Stimulated activated CD8-positive, alpha-beta memory T cell treated with anti-CD3 and anti-CD28 coated beads, Interleukin-2, amount 100 ng/mL, for 1 hour (primary cell): ENCODE measurements at places on chromosomes 7 and 10.
A peak's percentile ranks its signal among the peaks of the same experiment; 100 is the strongest.

DNA sequence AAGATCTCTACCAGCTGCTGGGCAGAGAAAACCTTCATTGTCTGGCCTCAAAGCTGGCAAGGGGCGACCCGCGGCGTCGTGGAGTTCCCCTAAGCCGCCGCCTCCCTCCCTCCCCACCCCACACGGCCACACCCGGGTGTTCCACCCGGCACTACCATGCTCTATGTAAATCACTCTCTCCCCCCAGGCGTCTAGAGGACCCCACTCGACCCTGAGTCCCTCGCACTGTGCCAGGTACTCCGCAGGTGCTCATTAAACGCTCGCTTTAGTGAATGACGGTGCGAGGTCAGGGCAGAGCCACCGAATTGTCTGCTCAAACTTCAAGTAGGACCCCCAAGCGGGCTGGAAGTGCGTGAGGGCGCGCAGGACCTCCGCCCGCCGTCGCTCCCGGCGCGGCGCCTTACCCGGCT, 628 bp downstream of the PARP12 start:
- peak; percentile 31 for DNase-seq

DNA sequence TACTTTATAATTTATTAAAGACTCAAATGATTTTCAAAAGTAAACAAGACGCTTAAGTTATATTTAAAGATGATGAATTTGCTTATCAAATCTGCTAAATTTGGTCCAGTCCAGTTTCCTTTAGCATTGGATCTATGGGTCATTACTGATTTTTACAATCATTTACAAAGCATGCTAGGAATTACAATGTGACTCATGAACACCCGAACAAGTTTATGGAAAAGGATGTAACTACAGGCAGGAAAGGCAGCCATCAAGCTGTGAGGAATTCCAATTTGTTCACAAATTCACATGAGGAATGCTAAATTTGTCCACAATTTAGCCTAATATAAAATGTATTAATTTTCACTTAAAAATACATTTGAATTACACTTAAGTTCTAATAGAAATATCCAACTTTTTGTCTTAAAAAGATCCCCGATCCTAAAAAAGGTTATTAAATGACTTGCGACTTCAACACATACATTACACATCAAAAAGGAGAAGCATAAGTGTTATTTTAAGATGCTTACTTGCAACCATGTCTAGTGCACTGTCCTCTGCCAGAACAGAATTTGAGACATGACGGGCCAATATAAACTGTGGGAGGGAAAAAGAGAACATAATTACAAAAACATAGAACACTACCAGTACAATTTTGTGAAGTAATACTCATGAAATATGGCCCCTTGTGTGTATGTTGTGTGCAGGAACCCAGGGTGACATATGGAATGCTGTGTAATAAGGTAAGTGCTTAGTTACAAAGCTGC, 194.2 kb upstream of the SLC26A5 start:
- DNase-seq = no peak

DNA sequence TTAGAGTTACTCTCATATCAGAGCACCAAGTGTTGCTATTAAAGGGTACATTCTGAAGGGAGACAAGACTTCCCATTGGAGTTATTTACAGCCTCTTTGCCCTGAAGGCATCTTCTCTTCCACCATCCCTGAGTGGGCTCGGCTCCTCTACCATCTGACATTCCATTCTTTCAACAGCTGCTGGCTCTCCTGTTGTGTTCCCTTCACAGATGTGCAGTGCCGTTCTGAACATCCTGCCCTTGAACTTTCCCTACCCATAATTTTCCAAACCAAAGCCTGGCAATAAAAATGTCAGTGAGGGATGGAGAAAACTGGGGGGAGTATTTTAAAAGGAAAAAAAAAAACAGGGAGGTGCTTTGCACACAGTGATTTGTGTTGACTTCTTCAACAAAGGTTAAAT, 392.9 kb downstream of the KCNMA1 start:
- no peak for DNase-seq

GRCh38 chr10:77157248-77158019, 480.2 kb downstream of the KCNMA1 start:
- DNase-seq = no peak

DNA sequence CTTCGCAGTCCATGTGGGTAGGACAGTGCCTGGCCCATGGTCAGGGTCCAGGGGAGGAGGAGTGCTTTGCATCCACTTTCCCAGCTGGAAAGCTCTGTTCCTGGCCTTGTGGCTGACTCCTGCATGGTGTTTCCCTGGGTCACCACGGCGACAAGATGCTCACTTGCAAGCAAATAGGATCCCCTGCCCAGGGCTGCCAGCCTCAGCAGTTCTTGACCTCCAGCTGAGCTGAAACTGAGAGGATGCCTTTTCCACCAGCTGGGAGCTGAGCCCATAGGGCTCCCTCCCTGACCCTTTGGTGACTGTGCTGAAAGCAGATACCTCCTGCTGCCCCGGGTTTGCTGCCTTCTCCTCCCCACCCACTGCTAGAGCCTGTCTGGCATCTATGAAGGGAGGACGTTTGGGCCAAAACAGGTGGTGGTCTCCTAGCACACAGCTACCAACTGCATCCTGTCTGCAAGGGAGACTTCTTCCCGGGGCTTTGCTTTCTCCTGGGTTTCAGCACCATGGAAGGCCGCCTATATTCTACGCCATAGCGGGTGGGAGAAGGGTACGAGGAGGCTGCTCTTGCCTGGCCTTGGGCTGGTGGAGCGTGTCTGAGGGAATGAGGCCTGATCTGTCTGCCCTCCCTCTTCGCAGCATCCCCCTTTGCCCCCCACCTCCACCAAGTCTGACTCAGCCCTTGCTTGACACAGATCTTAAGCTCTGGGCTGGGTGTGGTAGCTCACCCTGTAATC, 34.4 kb downstream of the UBTD1 start:
- DNase-seq = no peak

GRCh38 chr10:121406823-121407545, 191.3 kb downstream of the FGFR2 start:
- no peak for DNase-seq

GRCh38 chr10:78375854-78376785, 342.5 kb downstream of the RPS24 start:
- DNase-seq = no peak

GRCh38 chr10:22629852-22630233, 84.5 kb downstream of the PIP4K2A start:
- DNase-seq = no peak

DNA sequence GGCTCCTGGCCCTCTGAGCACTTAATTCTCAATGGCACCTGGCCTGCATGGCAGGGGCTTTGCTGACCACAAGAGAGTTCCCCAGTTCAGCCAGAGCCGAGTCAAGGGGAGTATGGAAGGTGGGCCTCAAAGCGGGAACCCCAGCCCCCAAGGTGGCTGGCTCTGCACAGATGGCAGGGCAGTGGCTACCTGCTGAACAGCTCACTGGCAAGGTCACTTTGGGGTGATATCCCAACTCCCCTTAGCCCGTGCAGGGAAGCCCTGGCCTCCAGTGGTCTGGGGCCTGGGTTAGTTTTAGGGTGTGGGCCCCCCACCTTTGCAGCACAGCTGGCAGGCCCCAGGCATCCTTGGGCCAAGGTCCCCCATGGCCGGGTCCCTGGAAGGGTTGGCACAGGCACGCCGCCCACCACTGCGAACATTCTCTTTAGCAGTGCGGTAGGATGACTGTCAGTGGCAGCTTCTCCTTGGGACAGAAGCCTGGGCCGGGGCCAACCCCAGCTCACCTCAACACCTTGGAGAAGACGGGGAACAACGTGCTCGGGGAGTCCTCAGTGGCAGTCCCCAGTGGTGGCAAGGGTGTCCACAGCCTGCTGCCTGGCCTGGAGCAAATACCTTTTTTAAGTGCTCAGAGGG, 36.8 kb downstream of the PPIF start:
- no peak for DNase-seq

DNA sequence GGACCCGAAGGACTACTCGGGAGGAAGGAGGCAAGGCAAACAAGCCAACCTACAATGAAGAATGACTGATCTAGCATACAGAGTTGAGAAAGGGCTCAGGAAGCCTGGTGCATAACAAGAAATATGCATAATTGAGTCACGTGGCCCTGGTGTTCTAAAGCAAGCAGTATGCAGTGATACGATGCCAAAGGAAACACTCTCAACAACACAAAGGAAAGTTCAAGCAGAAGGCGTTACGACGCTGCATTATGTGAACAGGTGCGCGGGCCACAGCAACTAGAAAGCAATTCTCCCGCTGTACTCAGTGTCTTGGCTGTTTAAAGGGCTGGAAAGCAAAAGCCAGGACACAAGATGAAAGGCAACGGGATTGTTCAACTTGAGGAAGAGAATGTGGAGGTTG, 100.8 kb downstream of the PRTFDC1 start:
- DNase-seq = no peak

DNA sequence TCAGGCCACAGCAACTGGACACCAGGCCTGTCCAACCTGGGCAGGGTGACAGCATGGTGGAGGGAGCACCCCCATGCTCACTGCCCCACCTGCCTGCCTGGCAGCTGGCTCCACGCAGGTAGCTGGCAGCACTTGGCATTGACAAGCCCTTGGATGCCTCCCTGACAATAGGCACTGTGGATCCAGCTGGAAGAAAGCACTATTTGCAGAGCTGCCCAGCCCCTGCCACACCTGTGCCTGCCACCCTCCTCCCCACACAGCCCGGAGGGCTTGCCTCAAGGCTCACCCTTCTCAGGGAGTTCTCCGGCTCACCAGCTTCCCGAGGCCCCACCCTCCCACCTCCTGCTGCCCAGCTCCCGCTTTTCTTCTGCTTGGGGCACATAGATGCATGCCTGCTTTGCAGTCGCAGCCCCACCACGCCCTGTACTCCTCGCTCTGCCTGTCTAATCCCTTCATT, 160.1 kb downstream of the NEURL1 start:
- DNase-seq = no peak
